SK-N-DZ (cell line): ENCODE measurements at places on chromosomes 4 and X.

GRCh38 chrX:2526390-2526789, 25.6 kb upstream of the DHRSX start:
- no peak for DNase-seq

GRCh38 chr4:56215901-56216300, 171.4 kb downstream of the AASDH start:
- no peak for DNase-seq

GRCh38 chr4:27010334-27010940, 149.8 kb downstream of the STIM2 start:
- peak; percentile 45 for DNase-seq

DNA sequence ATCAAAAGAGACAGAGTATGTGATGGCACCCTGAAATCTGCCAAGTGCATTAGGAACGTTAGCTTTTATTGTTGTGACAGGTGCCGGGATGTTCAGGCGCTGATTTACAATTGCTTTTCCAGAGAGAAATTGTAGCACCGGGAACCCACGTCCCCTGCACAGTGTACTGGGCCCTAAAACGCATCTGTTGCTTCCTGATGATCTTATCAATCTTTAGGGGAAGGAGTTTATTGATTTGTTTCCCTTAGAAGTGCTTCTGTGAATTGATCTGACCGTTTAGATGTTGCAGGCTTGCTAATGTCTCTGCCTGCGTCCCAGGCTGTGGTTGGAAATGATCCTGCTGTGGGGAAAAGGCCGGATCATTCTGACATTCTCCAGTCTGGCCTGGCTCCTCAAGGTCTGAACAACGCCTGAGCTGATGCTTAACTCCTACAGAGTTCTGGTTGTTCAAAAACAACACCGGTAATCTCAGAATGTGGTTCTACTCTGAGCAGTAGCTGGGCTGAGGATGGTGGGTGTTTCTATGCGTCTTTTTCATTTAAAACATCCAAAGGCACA, 16.9 kb downstream of the PHOX2B start:
- peak; percentile 93 for DNase-seq

DNA sequence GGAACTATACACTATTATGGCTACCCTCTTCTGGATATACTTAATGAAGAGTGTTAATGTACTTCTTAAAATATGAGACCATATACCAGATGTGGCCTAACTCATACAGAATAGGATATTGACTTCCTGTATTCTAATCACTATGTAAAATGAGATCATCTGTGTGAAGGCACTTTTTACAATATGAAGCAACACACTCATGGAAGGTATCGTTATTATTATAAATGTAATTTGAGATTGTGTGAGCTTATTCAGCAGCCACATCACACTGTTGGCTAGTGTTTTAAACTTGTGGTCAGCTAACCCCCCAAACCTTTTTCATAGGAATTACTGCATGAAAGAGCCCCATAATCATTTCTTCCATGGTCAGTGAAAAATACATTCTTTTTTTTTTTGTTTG, 281.8 kb upstream of the TEX13A start:
- no peak for DNase-seq

- DNase-seq, result no peak
Observed at GRCh38 chrX:129996120-129996519, 13.7 kb downstream of the BCORL1 start.

- no peak for DNase-seq
Observed at GRCh38 chr4:170446782-170447181, 357.0 kb upstream of the AADAT start.

DNA sequence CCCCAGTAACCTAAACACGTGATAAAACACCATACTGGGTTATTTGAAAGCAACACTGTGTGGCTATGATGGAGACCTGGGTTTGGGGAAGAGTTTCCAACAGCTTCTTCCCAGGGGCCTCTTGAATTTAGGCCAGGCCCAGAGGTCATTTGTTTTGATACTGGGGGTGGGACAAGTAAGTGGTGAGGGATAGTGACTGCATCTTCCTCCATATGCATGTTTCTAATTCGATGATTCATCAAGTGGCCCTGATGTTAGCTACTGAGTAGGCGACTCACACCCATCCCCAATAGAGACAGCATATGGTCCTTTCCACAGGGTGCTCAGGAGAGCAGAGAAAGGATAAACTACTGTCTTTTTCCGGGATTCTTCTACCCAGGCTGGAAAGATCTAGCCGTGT, 2.7 kb downstream of the NDP start:
- no peak for DNase-seq

GRCh38 chrX:51860679-51861078, 32.7 kb upstream of the MAGED1 start:
- DNase-seq, result peak; percentile 30

DNA sequence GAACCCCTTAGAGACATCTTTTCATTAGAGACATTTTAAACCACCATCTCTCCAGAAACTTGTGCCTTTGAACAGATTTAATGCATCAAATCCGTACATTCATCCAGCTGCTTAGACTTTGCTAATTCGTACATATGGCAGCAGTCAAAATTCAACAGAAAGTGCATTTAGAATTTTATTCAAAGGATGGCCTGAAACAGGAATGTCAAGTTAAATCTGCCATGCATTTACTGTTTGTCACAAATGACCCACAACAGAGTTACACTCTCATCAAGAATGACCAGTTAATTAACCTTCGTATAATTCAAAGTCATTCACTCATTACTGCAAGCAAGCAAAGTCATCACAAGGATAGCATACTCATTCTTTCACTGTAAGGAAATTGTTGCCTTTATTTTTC, 284.3 kb downstream of the SLC7A11 start:
- DNase-seq, result no peak

DNA sequence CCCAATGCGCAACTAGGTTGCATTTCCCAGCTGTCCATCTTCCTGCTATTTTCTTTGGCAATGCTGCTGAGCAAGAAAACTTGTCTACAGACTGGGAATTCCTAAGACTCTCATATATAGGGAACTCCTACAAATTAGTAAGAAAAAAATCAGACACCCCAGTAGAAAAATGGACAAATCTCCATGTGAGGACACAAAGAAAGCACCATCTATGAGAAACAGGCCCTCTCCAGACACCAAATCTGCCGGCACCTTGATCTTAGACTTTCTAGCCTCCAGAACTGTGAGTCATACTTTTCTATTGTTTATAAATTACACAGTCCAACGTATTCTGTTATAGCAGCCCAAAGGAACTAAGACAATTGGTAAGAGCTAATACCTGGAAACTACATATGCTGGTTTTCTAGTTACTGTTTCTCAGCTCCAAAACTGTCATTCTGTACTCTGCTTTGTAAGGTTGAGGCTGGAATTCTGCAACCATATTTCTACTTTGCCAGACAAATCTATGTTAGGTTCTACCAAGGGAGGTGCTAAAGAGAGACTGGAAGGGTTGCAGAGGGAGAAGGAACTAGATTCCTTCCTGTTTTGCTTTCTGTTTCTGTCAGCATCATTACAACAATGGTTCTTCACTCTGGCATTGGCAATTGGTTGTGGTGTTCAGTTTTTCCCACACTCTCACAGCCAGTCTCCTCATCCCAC, 35.7 kb upstream of the FAM241A start:
- no peak for DNase-seq

- no peak for DNase-seq
Observed at GRCh38 chr4:8761167-8761823, 110.3 kb downstream of the HMX1 start.

- peak; percentile 78 for DNase-seq
Observed at GRCh38 chr4:8010618-8011017, 71.0 kb upstream of the AFAP1 start.

- no peak for DNase-seq
Observed at GRCh38 chr4:35644591-35644990, 599.7 kb downstream of the ARAP2 start.

- DNase-seq, result no peak
Observed at GRCh38 chr4:18636001-18636585, 614.5 kb upstream of the LCORL start.

DNA sequence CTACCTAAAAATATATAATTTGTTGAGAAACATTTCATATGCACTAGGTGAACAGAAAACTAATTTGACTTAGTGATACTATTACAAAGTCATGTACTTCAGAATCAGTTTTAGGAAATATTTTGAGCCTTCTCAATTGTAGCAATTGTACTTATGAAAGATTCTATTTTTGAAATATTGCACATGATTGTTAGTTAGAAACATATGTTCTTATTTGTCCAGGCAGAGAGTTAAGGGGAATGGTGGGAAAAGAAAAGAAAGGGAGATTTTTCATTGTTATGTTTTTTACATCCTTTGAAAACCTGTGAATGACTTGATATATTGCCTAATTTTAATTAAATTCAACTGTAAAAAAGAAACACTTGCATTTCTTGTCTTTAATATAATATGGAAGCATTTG, 66.0 kb downstream of the GLRB start:
- DNase-seq, result no peak

- DNase-seq, result no peak
Observed at GRCh38 chr4:89957046-89957926, 62.6 kb downstream of the MMRN1 start.

- DNase-seq, result no peak
Observed at GRCh38 chr4:81359207-81359606, 112.5 kb downstream of the RASGEF1B start.

- no peak for DNase-seq
Observed at GRCh38 chrX:40303256-40304077, 205.7 kb upstream of the BCOR start.

DNA sequence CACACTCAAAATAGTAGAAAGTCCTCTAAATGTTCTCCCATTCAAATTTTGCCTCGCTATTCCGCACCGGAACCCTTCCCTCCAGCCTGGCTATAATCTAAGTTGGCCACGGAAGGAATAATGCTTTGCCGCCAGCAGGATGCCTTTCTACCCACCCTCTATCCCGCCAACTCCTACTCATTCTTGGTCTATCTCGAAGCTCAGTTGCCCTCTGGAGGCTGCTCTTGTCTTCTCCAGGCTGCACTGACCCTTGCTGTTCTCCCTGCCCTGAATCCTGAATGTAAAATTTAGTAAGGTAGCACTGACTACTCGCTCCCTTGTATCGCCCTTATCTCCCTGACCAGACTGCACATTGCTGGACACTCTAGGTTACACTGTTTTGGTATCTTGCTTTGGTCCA, 212.4 kb downstream of the MGST2 start:
- no peak for DNase-seq

DNA sequence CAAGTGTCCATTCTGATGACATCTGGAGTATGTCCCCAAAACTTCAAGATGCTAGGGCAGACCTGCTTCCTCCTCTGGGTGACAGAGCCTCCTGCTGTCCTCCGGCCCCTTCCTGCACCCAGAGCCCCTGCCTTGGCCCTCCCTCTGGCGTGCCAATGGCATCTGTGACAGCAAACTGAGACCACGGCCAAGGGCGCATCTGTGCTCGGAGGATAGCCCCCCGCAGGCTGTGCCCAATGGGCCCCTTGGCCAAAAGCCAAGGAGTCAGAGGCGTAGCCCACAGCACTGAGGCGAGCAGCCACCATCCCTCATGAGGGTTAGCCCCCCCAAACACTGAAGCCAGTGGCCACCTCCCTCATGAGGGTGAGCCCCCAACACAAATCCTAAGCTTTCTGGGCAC, 7.9 kb downstream of the LRPAP1 start:
- no peak for DNase-seq

DNA sequence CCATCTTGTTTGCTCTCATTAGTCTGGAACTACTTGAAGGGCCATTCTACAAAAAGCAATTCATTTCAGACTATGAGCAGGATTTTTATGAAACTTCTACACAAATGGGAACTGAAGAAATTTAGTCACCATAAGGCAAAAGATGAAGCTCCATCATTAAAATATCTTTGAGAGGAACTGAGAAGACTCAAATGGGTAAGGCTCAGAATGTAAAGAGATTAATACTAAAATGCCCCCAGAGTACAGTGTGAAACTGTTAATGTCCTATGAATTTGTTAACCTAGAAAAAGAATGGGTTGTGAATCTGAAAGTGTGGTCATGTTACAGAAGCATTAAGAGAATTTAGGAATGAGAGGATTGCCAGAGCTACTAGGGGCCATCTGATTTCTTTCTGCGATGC, 77.9 kb upstream of the SLC7A11 start:
- no peak for DNase-seq

DNA sequence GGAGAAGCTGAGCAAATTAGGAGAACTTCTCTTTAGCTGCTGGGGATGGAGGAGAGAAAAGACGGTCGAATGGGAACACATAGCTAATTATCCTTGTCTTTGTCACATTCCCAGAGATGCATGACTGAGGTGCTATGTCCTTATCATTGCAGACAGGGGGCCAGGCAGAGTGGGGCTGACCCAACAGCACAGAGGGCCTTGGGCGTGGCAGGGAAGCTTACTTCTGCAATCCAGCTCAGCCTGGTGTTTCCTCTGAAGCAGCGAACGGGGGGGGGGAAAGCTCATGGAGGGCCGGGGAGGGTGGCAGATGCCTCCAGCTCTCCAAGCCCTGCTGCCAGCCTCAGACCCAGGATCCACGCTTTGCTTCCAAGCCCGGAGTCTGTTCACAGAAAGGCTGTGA, 50.8 kb upstream of the HOPX start:
- DNase-seq, result no peak

GRCh38 chr4:78168029-78168428, 110.9 kb downstream of the FRAS1 start:
- DNase-seq, result peak; percentile 37

DNA sequence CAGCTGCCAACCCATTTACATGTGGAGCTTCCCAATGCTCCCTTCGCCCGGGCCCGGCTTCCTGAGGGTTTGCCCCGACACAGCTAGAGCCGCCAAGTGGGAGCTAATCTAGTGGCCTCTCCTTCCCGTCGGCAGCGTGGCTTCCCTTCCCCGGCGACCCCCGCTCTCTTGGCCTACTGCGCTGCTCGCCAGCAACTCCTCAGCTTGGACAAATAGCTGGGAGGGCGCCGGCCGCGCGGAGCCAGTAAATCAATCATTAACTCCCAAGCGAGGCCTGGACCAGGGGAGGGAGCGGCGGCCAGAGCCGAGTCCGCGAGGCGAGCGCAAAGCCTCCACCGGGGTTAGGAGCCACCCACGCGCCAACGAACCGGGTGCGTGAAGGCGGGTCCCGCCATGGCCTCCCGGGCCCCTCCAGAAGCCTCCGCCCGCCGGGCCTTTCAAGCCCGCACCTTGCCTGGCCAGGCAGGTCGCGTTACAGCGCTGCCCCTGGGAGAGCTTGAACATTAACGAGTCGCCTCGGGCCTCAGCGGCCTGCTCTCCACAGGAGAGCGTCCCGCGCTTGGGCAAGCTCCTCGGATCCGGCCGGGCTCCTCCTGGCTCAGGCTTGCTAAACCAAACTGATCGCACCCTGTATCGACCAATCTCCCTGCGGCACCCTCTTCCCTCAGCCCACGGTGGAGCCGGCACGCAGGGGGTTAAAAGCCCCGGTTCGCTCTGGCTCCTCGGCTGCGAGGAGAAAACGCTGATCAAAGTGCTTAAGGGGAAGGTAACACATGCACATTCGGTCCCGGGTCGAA, 10.6 kb upstream of the BCOR start:
- DNase-seq, result peak; percentile 43

- DNase-seq, result no peak
Observed at GRCh38 chr4:62275470-62275869, 1075.3 kb downstream of the ADGRL3 start.

DNA sequence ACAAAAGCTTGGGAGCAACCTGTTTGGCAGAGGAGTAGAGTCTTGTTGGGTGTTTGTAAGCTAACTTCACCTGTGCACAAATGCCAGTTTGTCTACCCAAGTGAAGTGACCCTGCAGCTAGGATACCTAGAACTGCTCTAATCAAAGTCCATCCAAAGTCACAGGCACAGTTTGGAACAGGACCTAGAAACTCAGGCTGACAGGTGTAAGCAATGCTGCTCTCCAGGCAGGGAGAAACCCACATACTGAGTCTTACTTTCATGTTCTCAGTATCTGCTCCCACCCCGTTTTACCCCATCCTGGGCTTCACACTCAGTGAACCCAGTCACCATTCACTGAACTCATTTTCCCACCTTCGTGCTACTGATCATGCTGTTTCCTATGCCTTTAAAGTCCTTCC, 40.3 kb downstream of the MAML3 start:
- no peak for DNase-seq

- DNase-seq, result no peak
Observed at GRCh38 chr4:132344924-132345828, 803.9 kb upstream of the PCDH10 start.
